Activated naive CD8-positive, alpha-beta T cell treated with anti-CD3 and anti-CD28 coated beads, Interleukin-2, amount 10 ng/mL, durations not matched to agents 7 days and 5 days (primary cell): ENCODE measurements at places on chromosomes 3 and 15.

DNA sequence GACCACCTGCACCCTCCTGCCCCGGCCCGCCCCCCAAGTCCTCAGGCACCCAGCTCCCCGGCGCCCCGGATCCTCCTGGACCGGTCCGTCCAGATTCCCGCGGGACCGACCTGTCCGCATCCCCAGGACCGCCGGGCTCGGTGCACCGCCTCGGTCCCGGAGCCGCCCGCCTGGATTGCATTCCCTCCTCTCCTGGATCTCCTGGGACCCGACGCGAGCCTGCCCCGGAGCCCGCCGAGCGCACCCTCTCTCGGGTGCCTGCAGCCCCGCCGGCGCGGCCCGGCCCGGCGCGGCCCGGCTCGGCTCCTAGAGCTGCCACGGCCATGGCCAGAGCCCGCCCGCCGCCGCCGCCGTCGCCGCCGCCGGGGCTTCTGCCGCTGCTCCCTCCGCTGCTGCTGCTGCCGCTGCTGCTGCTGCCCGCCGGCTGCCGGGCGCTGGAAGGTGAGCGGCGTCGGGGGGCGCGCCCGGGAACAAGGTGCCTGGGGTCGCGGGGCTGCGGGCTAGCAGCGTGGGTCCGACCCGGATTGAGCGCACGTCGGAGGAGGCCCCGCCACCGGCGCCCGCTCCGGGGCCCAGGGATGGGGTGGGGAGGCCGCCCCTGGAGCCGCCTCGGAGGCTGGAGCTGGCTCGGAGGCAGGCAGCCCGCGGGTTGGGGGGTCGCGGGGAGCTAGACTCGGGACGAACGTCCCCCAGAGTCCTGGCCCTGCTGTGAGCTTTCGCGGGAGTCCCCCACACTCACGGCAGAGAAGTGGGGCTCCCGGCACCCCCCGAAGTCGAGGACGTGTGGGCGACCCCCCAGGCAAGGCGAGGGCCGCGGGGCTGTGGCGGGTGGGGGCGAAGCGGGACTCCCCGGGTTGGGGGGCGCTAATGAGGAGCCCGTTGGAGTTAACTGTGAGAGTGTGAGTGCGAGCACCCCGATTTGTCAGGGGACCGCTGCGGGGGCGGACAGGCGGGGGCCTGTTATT is 610 bp downstream of the EPHB3 start:
- no peak overlapping the region for H3K27ac ChIP-seq
- H3K36me3 ChIP-seq, result no peaks in the 10 kb centered on the region
- H3K27me3 ChIP-seq, result peaks cover 61% of the 10 kb centered on the region
- peak; percentile 49 for DNase-seq

GRCh38 chr3:98784042-98784441 is 20.9 kb downstream of the ST3GAL6 start:
- no peak overlapping the region for H3K27ac ChIP-seq
- no peak for DNase-seq
- peaks cover 4% of the 10 kb centered on the region for H3K4me1 ChIP-seq

DNA sequence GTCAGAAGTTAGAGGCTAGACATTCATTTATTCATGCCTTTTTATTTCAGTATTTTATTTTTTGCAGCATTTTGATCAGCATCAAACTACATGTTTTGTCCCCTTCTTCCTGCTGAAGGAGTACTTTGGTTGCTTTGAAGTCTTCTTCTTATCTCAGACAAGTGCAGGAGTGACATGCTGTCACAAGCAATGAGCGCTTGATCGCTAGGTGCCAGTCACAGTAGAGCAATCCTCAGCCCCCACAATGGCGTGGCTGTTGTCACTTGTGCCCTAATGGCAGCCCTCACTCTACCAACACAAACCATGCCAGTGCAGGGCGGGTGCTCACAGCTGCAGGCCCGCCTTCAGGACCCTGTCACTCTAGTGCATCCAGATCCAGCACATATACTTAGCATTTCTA is 184.6 kb upstream of the FEZF2 start:
- no peaks in the 10 kb centered on the region for H3K4me1 ChIP-seq
- no peak for DNase-seq
- H3K36me3 ChIP-seq, result no peaks in the 10 kb centered on the region
- H3K27ac ChIP-seq, result no peak overlapping the region
- H3K4me3 ChIP-seq, result no peak overlapping the region

DNA sequence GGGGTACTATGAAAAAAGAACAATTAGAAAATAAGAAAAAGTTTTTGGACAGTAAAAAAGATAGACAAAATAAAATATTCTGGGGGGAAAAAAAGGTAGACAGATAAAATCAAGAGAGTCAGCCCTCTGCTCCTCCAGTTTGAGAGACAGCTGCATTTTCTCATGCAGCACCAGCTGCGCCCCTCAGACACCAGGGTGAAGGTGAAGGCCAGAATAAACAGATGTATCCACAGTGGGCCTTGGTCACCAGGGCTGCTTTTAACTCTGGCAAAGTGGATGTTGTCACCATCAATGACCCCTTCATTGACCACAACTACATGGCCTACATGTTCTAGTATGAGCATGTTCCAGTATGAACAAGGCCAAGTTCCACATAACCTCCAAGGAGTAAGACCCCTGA is 13.9 kb upstream of the RNF7 start:
- H3K27me3 ChIP-seq, result peaks cover 7% of the 10 kb centered on the region
- DNase-seq, result no peak
- H3K4me1 ChIP-seq, result no peaks in the 10 kb centered on the region
- no peaks in the 10 kb centered on the region for H3K36me3 ChIP-seq

DNA sequence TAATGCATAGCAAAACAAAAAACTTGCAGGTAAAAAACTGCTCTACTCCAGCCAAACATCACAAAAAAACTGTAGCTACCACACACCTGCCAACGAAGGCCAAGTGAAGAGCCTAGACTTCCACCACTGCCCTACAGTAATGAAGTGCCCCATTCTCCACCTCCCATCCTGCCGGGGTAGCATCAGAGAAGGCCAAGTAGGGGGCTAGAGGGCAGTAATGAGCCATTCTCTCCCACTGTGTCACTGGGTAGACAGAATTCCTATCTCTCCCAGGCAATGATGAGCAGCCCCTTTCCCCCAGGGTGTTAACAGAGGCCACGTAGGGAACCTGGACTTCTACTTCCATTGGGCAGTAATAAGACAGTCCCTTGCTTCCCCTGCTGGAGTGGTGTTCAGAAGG is 9.5 kb downstream of the SEC22C start:
- no peak overlapping the region for H3K4me3 ChIP-seq
- peaks cover 48% of the 10 kb centered on the region for H3K36me3 ChIP-seq
- no peak overlapping the region for H3K27ac ChIP-seq
- H3K27me3 ChIP-seq, result no peaks in the 10 kb centered on the region

DNA sequence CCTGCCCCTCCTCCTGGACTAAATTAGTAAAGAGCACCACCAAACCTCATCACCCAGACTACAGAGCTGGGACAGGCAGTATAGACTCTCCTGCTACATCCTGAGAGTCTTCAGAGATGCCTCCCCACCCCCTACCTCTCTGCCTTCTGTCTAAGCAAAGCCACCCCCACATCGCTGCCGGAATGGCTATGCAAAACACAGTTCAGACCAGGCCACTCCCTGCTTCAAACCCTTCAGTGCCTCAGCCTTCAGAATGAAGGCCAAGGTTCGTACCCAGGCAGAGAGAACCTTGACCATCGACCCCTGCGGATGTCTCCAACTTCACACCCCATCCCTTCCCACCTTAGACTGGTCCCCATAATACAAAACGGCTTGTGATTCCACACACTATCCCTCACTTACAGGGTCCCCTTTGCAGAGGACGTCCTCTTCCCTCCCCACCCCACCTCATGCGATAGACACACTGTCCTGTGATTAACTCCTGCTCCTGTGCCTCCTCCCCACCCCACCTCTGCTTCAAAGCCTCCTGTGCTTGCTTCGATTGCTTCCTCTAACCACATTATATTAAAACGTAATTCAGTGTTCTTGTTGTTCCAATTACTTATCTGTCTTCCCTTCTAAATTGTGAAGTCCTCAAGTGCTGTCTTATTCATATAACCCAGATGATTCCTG is 175.3 kb downstream of the UACA start:
- peaks cover 27% of the 10 kb centered on the region for H3K4me1 ChIP-seq
- no peak for DNase-seq
- H3K4me3 ChIP-seq, result no peak overlapping the region
- H3K36me3 ChIP-seq, result peaks cover 8% of the 10 kb centered on the region

DNA sequence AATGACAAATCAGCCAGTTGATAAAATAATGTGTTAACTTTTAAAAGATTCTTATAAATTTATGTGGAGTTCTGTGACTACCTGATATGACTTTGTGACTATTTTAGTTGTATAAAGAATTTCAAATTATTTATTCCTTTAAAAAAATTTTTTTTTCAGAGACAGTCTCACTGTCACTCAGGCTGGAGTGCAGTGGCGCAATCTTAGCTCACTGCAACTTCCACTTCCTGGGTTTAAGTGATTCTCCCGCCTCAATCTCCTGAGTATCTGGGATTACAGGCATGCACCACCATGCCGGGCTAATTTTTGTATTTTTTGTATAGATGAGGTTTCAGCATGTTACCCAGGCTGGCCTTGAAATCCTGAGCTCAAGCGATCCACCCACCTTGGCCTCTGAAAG is 48.5 kb downstream of the MBNL1 start:
- no peaks in the 10 kb centered on the region for H3K27me3 ChIP-seq
- DNase-seq, result no peak
- peaks cover 54% of the 10 kb centered on the region for H3K4me1 ChIP-seq
- no peak overlapping the region for H3K4me3 ChIP-seq
